Left renal pelvis (tissue), 4 donors: ENCODE measurements at places on chromosomes 2 and 18. TPM values are rescaled to one million over a fixed set of nuclear protein-coding genes. Genes with fewer than 3 reads are reported as not detected.

DNA sequence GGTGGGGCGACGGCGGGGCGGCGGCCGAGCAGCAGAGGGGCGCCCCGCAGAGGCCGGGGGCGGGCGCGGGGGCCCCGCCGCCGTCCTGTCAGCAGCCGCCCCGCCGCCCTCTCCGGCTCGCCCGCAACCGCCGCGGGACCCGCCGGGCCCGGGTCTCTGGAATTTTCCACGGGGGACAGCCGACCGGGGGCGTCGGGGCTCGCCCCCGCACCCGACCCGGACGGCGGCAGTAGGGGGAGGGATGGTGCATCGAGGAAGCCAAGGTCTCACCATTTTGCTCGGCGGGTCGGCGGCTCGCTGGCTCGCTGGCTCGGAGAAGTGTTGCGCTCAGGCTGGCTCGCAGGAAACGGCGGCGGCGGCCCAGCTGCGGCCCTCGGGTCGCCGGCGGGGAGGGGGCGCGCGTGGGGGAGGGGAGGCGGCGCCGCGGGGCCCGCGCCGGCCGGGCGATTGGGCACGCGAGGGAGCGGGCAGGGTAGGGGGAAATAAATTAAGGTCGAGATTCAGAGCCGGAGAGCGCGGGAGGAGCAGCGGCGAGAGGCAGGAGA, 405 bp downstream of the PPP3R1 start:
- no peak for DNase-seq

- DNase-seq = no peak
These were observed 1774.8 kb upstream of the CELF4 start for GRCh38 chr18:39340418-39340817.

- DNase-seq = no peak
These were observed 112.9 kb upstream of the CNTNAP5 start for GRCh38 chr2:123912171-123912570.

- no peak for DNase-seq
These were observed 130.7 kb upstream of the SERTAD2 start for GRCh38 chr2:64784168-64785061.

GRCh38 chr2:227450311-227450841, 21.6 kb upstream of the AGFG1 start:
- DNase-seq = no peak

DNA sequence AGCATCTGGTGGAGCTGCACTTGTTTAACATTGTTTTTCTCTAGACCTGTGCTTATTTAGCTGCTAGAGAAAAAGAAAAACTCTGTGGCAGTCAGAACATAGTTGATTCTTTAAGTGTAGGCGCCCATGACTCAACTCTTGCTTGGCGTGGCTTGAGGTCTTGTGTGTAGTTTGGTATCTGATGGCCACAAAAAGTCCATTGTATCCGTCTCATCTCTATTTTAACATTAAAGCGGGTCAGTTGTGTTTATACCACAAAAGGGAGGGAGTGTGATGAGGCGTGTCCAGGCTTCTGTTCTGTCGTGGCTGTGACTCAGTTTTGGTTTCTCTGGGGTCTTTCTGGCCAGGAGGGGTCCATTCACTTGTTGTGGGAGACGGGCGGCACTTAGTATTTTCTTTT, 24.2 kb upstream of the UGT1A8 start:
- DNase-seq = no peak

DNA sequence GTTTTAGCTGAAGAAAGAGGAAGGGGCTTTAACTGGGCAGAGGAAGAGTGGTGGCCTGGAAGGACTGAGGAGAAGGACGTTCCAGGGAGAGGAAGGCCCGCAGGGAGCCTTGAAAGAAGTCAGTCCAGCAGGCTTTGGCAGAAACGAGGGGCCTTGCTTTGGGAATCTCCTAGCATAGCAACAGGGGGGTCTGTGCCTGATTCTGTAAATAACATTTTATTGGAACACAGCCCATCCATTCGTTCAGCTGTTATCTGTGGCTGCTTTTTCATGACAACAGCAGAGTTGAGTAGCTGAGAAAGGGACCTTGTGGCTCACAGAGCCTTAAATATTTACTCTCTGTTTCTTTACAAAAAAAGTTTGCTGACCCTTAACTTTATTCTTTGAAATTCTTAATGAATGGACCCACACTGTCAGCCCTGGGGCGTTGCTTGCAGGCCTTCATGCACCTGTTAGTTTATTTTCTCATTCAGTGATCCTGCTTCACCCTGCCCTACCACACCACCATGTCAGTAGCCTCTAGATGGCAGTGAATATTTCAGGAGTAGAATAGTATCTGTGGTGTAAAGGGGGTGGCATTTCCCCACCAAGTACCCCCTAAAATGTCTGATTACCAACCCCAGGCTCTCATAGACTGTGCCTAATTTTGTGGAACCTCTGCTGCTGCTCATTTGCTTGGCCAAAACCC, 61.0 kb downstream of the MGAT5 start:
- no peak for DNase-seq

DNA sequence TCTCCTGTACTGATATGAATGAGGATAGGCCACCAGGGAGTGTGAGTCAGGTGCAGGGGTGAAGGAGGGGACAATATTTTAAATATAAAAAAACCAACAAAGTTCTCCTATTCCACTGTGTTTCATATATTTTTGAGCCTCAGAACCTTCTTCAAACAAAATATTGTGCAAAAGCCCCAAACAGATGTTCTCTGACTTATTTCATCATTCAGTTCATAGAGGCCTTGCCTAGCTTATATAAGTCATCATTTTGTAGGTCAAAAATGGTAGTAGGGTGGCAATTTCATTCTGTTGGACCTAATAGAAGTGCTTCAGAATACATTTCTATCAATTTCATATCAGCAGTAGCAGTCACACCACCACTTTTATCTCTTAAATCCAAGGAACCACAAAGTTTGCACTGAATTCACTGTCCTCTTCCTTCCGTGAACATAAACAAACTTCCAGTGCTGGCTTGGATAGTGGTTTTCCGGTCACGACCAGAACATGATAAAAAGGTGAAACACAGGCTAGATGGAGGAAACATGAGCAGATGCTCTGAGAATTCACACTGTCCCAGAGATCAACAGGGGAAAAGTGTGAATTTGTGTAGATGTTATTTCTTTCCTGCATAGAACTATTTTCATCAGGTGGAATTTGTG, 99.1 kb downstream of the EN1 start:
- DNase-seq = no peak

DNA sequence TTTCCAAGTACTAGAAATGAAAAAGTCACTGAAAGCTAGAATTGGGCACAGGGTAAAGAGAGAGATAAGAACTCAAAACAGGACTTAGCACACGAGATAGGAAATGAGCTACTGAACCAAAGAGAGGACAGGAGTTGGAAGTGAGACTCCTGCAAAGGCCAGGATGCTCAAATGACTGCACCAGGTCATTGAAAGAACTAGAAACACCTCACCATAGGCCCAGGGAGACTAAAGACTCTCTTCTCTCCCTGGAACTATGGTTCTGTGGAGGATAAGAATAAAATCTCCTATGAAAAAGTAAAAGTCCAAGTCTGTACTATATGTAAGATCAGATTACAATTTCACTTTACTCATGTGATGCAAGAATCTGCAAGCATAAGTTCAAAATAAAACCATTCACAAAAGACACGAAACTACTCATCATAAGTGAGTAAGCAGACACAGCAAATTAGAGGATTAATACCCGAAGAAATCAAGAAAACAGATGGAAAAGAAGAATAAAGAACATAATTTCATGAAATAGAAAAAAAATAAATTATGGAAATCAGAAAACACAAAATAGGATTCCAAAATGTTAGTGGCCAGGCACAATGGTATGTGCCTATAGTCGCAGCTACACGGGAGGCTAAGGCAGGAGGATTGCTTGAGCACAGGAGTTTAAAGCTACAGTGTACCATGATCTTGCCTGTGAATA, 6.5 kb downstream of the NBAS start:
- DNase-seq = no peak

DNA sequence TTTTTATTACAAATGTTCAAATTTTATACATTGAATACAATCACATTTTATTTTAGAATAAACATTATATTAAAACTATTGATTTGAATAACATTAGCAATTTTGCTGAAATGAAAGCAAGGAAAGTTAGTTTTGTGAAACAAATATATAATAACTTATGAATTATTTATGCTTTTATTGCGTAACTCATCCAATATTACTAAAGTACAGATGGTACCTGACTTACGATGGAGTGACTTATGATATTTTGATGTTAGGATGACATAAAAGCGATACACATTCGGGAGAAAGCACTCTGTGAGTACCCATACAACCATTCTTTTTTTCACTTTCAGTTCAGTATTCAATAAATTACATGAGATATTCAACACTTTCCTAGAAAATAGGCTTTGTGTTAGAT, 26.5 kb downstream of the GPR39 start:
- no peak for DNase-seq

DNA sequence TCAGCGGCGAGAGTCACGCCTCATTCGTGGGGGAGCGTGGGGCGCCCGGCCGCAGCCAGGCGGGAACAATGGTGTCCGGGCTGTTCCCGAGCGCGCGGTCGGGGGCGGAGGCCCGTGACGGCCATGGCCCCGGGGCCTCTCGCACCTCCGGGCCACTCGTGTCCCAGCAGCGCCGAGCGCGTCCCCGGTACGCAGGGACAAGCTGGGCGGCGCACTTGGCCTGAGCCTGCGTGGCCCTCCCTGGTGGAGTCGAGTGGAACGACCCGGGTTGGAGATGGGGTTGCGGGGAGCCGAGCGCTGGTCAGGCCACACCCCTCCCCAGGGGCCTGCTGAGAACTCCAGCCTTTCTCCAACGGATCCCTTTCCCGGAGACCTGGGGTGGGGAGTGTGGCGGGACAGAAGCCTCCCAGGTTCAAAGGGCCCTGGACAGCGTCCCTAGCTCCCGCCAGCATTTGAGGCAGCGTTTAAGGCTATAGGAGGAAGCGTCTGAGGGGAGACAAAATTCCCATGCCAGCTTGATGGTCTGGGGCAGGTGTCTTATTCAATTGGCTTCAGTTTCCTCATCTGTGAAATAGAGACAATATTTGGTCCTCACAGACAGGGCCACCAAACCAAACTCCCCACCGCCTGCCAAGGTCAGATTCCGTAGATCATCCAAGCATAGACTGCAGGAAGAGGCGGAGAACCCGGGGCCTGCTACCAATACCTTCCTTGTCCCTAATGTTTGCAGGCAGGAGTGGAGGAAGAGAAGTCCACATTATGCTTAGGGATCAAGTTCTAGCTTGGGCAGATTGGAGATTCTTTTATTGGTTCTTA, 553 bp downstream of the CNDP2 start:
- DNase-seq = no peak

- no peak for DNase-seq
These were observed 9.3 kb downstream of the RHOB start for GRCh38 chr2:20456116-20456571.

DNA sequence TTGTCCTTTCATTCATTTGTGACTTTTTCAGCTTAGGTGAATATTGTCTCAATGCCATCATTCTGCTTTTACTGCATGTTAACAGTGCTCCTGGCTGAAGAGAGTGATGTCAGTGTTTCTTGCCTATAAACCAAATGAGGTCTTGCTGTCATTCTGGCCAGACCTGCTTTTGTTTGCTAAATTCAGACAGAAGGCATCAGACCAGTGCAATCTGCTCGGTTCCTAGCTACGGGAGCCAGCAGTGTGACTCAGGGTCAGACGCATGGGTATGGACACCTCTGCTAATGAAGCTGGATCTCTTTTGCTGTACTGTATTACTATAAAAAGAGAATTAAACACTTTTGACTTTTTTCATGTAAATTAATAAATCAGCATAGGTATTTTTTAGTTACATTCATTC, 178.9 kb downstream of the TMEM182 start:
- DNase-seq = no peak

DNA sequence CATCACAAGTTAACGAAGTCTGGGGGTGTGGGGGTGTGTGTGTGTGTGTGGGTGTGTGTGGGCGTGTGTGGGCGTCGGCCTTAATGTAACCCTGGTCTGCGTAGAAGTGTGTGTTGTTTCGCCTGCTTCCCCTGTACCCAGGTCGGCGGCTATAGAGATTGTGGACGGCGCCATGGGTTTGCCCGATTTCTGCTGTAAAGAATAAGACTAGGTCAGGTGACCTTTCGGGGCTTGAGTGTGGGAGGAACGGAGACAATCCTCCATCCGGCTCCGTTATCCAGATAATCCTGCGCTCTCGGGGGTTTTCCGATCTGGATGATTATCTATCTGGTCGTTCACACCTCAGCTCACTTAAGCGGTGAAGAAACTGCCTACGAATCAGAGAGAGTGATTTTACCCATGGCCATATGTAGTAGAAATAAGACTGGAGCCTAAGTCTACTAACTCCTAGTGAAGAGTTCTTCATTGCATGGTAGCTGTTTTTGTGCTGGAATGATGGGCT, 543 bp downstream of the HADHB start:
- no peak for DNase-seq

DNA sequence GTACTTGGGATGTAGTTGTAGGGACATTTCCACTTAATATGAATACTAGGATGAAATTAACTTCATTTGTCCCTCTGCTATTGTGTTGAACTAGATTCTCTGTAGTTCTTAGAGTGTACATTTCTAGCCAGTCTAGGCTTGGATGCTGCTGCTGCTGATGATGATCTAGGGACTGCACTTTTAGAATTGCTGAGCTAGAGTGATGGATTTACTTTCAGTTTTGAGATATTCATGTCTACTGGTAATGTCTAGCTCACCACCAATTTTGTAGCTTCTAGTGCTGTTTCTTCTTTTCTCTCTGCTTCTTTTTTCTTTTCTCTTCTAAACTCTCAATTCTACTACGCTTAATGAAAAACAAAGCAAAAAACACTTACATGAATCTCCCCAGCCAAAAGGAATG, 49.4 kb downstream of the MRPS9 start:
- DNase-seq = no peak

- no peak for DNase-seq
These were observed 139.1 kb downstream of the C1D start for GRCh38 chr2:67923696-67924095.

DNA sequence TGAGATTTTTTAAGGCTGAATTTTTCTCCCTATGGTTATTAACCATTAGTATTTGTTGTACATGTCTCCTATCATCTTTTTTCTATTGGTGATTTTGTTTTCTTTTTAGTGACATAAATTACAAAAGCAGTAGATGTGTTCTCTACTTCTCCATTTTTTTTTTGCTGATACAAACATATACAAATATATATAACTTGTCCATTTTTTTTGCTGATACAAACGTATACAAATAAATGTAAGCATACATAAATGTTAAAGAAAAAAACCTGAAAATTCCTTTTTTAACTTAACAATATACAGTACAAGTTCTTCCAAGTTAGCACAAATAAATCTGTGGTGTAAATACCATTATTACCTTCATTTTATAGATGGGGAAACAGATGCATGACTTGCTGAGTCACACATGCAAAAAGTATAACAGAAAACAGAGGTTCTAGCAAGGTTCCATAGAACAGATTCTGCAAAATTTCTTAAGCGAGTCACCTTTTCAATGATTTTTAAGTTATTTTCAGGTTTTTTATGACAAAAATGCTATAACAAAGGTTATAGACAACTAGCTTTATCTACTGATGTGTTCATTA, 2.1 kb downstream of the MSGN1 start:
- DNase-seq = no peak

CCNT2 gene
- 67.7 TPM for polyA plus RNA-seq

DSC1 gene
- 2.1 TPM for polyA plus RNA-seq

RAB11FIP5 gene
- 42.8 TPM for polyA plus RNA-seq

DAW1 gene
- polyA plus RNA-seq = 0.54 TPM

HOXD11 gene
- 45.8 TPM for polyA plus RNA-seq

NDUFB3 gene
- 109 TPM for polyA plus RNA-seq

NEU2 gene
- polyA plus RNA-seq = not detected

DSG3 gene
- not detected for polyA plus RNA-seq

FBXO48 gene
- polyA plus RNA-seq = 1.4 TPM

OR6B2 gene
- polyA plus RNA-seq = not detected

SPC25 gene
- polyA plus RNA-seq = 25.8 TPM

IL36A gene
- not detected for polyA plus RNA-seq
